ENCODE measurements at places on chromosomes 12 and 14. TPM values are rescaled to one million over a fixed set of nuclear protein-coding genes. Genes with fewer than 3 reads are reported as not detected.

Gene KRT4
- 0.04 TPM for total RNA-seq

Gene SLC39A5
- 0.35 TPM for total RNA-seq

GRCh38 chr12:94374124-94374523, 85.5 kb downstream of the CEP83 start:
- DNase-seq: no peak
- no peak overlapping the region for H3K27ac ChIP-seq
- no peaks in the 10 kb centered on the region for H3K27me3 ChIP-seq

DNA sequence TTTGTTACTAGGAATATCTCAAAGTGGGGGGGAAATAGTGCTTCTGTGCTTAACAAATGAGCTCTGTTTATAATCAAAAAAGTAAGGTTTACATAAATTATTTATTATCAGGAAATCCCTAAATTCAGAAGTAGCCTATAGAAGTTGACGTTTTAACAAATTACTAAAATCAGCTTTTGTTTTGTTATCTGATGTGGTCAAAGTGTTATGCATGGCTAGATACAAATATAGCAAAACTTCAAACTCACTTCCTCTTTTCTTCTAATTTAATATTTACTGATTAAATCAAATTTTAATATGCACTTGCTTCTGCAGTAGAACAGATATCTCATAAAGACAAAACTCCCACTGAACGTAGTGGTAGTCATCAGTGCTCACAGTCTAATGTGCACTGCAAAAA, 47.5 kb downstream of the GARIN6 start:
- no peak overlapping the region for H3K27ac ChIP-seq
- H3K4me1 ChIP-seq: no peaks in the 10 kb centered on the region
- no peak overlapping the region for H3K4me3 ChIP-seq
- DNase-seq: no peak

Gene LTBR
- total RNA-seq: 32.9 TPM

Gene CCDC85C
- 3.4 TPM for total RNA-seq

GRCh38 chr14:71358209-71358931, 451.1 kb downstream of the PCNX1 start:
- H3K27ac ChIP-seq: no peak overlapping the region
- no peaks in the 10 kb centered on the region for H3K36me3 ChIP-seq
- H3K4me1 ChIP-seq: peaks cover 3% of the 10 kb centered on the region
- no peak for DNase-seq
- no peak overlapping the region for H3K4me3 ChIP-seq

DNA sequence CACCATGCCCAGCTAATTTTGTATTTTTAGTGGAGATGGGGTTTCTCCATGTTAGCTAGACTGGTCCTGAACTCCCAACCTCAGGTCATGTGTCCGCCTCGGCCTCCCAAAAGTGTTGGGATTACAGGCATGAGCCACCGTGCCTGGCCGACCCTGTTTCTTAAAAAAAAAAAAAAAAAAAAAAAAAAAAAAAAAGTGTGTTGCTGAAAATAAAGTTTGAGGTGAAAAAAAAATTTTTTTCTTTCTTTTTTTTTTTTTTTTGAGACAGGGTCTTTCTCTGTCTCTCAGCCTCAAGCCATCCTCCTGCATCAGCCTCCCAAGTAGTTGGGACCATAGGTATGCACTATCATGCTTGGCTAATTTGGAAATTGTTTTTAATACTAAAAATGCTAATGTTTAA, 11.3 kb downstream of the RBM25 start:
- no peak overlapping the region for H3K27ac ChIP-seq
- H3K4me1 ChIP-seq: no peaks in the 10 kb centered on the region
- DNase-seq: no peak
- no peak overlapping the region for H3K4me3 ChIP-seq
- H3K36me3 ChIP-seq: peaks cover 32% of the 10 kb centered on the region

- no peaks in the 10 kb centered on the region for H3K36me3 ChIP-seq
- H3K27me3 ChIP-seq: no peaks in the 10 kb centered on the region
- DNase-seq: peak; percentile 50
- H3K4me3 ChIP-seq: no peak overlapping the region
- no peak overlapping the region for H3K27ac ChIP-seq
Measured at GRCh38 chr12:8145754-8146441, 10.9 kb upstream of the ZNF705A start.

Gene TRPV4
- total RNA-seq: 0.13 TPM

GRCh38 chr12:70948976-70949336, 28.4 kb upstream of the PTPRR start:
- no peaks in the 10 kb centered on the region for H3K27me3 ChIP-seq
- peaks cover 3% of the 10 kb centered on the region for H3K4me1 ChIP-seq
- DNase-seq: peak; percentile 98
- no peak overlapping the region for H3K4me3 ChIP-seq
- no peak overlapping the region for H3K27ac ChIP-seq
- no peaks in the 10 kb centered on the region for H3K36me3 ChIP-seq

GRCh38 chr12:49339464-49339861, 2.5 kb upstream of the C1QL4 start:
- H3K4me3 ChIP-seq: no peak overlapping the region
- peaks cover 100% of the 10 kb centered on the region for H3K27me3 ChIP-seq
- DNase-seq: no peak
- H3K27ac ChIP-seq: no peak overlapping the region
- no peaks in the 10 kb centered on the region for H3K36me3 ChIP-seq

Gene IQSEC3
- 1.1 TPM for total RNA-seq

DNA sequence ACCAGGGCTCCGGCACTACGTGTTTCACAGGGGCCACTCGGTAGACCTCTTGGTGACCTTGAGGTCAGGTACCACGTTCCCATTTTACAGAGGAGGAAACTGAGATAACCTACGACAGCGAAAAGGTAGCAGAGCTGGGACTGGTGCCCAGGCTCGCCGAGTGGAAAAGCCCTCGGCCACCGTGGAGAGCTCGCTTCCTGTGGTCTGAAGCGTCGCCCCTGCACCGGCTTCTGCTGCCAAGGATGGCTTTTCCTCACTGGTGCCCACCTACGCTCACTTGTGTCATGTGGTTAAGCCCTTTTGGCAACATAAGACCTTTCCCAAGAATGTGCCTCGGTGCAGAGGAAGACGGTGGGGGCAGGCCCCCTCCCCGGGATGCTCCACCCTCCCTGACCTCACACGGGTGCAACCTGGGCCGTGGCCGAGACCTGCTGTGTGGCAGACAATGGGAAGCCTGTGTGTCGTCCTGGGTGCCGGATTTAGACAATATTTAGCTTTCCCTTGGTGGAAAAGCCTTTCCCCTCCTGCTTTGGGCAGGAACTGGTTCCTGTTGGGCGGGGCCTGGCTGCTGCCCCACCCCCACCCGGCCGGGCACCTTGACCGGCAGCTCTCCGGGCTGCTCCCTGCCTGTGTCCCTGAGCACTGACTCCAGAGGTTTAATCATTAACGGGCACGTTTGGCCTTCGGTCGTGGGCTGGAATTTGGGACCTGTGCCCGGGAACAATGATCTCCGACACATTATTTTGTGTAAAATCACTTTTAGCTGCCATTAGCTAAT, 32.4 kb upstream of the PPP1R13B start:
- H3K27ac ChIP-seq: peak overlapping the region; percentile 67
- no peak overlapping the region for H3K4me3 ChIP-seq
- H3K27me3 ChIP-seq: peaks cover 1% of the 10 kb centered on the region
- DNase-seq: peak; percentile 37
- H3K4me1 ChIP-seq: peaks cover 41% of the 10 kb centered on the region
- no peaks in the 10 kb centered on the region for H3K36me3 ChIP-seq

- peaks cover 25% of the 10 kb centered on the region for H3K4me1 ChIP-seq
- H3K27ac ChIP-seq: no peak overlapping the region
- peaks cover 10% of the 10 kb centered on the region for H3K36me3 ChIP-seq
- H3K27me3 ChIP-seq: no peaks in the 10 kb centered on the region
- no peak for DNase-seq
Measured at GRCh38 chr14:100381395-100382105, 58.4 kb downstream of the SLC25A47 start.

Gene HPD
- total RNA-seq: 0.04 TPM

GRCh38 chr12:58541300-58541690, 379.0 kb downstream of the LRIG3 start:
- no peak overlapping the region for H3K27ac ChIP-seq
- H3K27me3 ChIP-seq: no peaks in the 10 kb centered on the region
- H3K4me3 ChIP-seq: no peak overlapping the region
- H3K36me3 ChIP-seq: no peaks in the 10 kb centered on the region
- no peak for DNase-seq
- peaks cover 2% of the 10 kb centered on the region for H3K4me1 ChIP-seq

GRCh38 chr12:72268386-72268785, 3.8 kb upstream of the TRHDE start:
- no peak overlapping the region for H3K4me3 ChIP-seq
- H3K4me1 ChIP-seq: peaks cover 10% of the 10 kb centered on the region
- no peak for DNase-seq
- H3K36me3 ChIP-seq: no peaks in the 10 kb centered on the region
- H3K27ac ChIP-seq: no peak overlapping the region
- H3K27me3 ChIP-seq: peaks cover 26% of the 10 kb centered on the region

DNA sequence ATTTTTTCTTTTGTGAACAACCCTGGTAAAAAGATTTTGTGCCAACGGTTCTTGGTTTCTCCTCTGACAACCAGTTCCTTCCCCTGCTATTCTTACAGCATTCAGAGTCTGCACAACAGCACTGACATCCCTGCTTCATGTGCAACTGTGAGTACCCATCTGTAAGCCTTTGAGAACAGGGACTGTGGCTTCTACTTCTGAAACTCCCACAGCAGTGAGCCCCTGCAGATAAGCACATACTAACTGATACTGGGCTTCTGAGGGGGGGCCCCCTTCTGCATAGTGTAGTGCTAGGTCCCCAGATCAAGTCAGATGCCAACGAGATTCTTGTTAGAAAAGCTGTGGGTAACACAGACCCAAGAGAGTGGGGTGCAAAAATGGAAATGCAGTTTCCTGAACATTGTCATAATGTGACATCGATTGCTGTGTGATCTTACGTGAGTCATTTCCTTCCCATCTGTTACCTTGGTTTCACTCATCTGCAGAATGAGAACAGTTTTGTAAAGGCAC, 11.1 kb upstream of the NINJ2 start:
- no peak overlapping the region for H3K27ac ChIP-seq
- H3K27me3 ChIP-seq: no peaks in the 10 kb centered on the region
- H3K4me3 ChIP-seq: no peak overlapping the region
- no peaks in the 10 kb centered on the region for H3K36me3 ChIP-seq
- no peaks in the 10 kb centered on the region for H3K4me1 ChIP-seq

GRCh38 chr14:104496095-104496494, 83.5 kb upstream of the C14orf180 start:
- no peak overlapping the region for H3K4me3 ChIP-seq
- DNase-seq: no peak
- H3K27ac ChIP-seq: no peak overlapping the region
- H3K27me3 ChIP-seq: peaks cover 2% of the 10 kb centered on the region
- H3K4me1 ChIP-seq: no peaks in the 10 kb centered on the region
- no peaks in the 10 kb centered on the region for H3K36me3 ChIP-seq

Gene TOMM20L
- not detected for total RNA-seq

- DNase-seq: peak; percentile 72
- no peaks in the 10 kb centered on the region for H3K27me3 ChIP-seq
- H3K36me3 ChIP-seq: no peaks in the 10 kb centered on the region
- peaks cover 5% of the 10 kb centered on the region for H3K4me1 ChIP-seq
- H3K4me3 ChIP-seq: peak overlapping the region; percentile 97
Measured at GRCh38 chr12:22625762-22626294, 857 bp downstream of the ETNK1 start.

Gene HHIPL1
- total RNA-seq: 2.3 TPM

GRCh38 chr12:70744178-70744577, 106.9 kb upstream of the PTPRB start:
- H3K27me3 ChIP-seq: no peaks in the 10 kb centered on the region
- H3K27ac ChIP-seq: no peak overlapping the region
- H3K36me3 ChIP-seq: no peaks in the 10 kb centered on the region

Gene MUCL1
- total RNA-seq: not detected

DNA sequence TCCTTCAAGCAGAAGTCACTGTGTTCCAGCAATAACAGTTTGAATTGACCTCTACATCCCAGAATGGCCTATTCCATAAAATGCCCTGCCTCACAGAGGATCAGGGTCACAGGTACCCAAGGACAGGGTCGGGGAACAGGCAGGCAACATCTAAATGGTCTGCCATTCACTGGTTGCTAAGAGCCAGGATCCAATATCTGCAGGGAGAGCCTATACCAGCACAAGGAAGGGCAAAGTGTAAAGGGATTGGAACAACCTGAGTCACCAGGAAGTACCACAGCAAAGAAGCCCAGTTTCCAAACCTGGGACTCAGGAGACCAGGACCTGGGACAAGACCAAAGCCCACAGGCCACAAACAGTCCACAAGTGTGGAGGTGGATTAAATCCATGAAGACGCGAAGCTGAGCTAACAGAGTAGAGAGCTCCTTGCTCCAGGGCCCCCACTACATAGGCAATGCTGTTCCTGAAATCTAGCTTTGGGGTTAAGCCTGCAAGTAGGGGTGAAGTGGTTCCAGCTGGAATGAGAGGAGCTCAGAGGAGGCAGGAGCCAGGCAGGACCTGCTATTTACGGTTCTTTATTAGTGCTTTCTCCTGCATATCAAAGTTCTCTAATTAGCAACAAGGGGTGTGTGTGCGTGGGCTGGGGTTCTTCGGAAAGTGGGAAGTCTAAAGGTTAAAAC, 274.3 kb downstream of the BCL11B start:
- H3K4me3 ChIP-seq: no peak overlapping the region
- no peak overlapping the region for H3K27ac ChIP-seq
- no peaks in the 10 kb centered on the region for H3K4me1 ChIP-seq

DNA sequence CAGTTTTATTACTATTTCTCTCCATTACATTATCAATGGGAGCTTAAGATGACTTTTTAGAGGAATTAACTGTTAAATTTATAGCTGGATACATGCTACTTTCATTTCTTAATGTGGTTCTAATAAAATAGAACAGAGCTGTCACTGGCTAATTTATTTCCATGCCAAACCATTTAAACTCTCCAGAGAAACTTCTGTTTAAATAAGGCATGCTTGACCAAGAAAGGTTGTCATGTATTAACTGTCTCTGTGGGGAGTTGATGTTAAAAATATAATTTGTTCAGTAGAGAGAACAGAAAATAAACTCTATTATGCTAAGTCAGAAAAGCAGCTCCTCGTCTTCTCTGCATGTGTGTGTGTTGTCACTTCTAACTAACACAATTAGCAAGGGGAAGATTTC, 447.4 kb downstream of the SLC16A7 start:
- no peak overlapping the region for H3K27ac ChIP-seq
- DNase-seq: no peak
- no peaks in the 10 kb centered on the region for H3K27me3 ChIP-seq
- no peaks in the 10 kb centered on the region for H3K36me3 ChIP-seq

GRCh38 chr14:90903101-90903500, 86.9 kb upstream of the TTC7B start:
- no peaks in the 10 kb centered on the region for H3K4me1 ChIP-seq
- peak; percentile 80 for DNase-seq
- no peak overlapping the region for H3K27ac ChIP-seq
- no peaks in the 10 kb centered on the region for H3K27me3 ChIP-seq

DNA sequence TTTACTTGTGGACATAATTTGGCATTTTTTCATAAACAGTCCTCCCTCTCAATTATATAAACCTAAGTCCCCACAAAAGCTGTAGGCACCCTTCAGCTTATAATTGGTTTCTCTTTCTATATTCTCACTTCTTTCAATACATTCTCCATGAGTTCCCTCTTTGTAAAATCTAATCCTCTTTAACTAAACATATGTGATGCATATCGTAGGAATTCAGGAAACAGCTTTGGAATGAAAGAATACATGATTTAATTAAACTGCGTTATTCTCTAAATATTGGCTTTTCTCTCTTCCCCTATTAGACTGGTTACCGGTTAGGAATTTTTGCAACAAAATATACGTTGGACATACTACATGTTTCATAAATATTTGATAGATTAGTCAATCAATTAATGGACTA, 1122.6 kb downstream of the FLRT2 start:
- no peak for DNase-seq
- no peaks in the 10 kb centered on the region for H3K27me3 ChIP-seq
- no peak overlapping the region for H3K4me3 ChIP-seq

GRCh38 chr12:124588751-124589267, 21.4 kb upstream of the NCOR2 start:
- no peak overlapping the region for H3K4me3 ChIP-seq
- peaks cover 2% of the 10 kb centered on the region for H3K27me3 ChIP-seq
- H3K36me3 ChIP-seq: no peaks in the 10 kb centered on the region

Data from muscle of leg (tissue), 16 donors.